ENCODE measurements at places on chromosomes 5 and 9.

DNA sequence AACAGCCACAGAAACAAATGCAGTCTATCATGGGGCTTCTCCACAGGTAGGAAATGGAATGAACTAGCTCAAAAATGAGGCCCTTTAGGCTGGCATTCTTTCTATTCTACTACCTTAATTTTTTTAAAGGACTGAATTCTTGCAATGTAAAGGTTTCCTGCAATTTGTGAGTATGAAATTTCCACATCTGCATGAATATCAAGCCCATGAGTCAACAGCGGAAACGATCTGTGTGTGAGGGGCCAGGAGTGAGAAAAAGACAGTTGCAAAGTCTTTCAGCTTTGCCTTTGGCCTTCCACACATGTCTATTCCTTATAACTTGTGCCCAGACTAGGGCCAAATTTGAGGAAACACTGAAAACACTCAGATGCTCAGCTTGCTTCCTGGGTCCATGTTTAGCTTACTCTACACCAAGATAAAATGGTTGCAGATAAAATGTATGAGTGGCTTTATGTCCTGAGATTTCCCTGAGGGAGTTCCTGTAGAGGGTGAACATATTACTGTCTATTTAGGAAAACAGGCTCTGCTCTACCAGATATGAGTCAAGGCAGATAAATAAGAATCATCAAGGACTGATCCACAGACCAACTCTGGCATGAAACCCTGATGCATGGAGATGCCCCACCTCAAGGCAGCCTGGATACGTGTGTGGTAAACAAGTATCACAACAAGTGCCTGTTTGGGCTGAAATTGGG is 46.5 kb downstream of the RETREG1 start:
- DNase-seq, result no peak

DNA sequence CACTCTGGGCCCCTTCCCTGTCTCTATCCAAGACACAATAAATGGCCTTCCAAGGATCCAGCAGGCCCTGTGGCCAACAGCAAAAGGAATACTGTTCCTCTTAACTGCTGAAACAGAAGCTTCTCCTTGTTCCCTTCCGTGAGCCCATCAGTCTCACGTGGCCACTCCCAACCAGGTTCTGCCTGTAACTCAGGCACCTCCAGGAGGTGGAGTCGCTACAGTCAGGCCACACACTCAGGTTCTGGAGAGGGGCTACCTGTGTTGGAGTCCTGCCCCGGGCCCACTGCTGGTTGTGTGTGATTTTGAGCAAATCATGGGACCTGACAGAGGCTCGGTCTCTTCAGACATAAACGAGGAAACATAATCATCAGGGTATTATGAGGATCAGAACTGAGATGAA is 10.3 kb downstream of the FAT2 start:
- no peak for DNase-seq

GRCh38 chr5:147853372-147853987 is 22.0 kb upstream of the SPINK1 start:
- no peak for DNase-seq

DNA sequence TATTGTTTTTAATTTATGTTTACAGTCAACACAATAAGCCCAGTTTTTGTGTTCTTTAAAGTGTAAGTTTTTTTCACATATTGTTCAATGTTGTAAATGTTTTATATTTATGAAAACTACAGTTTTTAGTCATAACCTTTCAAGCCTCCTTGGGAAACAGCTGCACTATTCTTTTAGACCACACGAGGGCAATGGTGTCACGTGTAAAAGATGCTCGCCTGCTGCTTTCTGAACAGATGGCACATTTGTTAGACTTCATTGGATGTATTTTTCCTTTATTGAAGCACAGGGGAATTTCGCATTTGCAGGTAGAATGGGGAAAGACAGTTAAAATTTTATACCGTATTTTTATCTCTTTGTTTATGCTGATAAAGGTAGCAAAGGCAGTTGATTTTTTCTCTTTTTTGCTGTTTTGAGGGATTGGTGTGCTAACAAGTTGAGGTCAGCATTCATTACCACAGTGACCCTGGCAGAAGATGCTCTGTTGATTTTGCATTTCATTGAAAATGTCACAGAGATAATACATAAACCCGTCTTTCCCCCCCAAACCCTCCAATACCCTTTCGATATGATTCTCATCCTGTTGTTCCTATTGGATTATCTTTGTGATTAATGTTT is 59.0 kb downstream of the MAT2B start:
- DNase-seq, result peak; percentile 15

DNA sequence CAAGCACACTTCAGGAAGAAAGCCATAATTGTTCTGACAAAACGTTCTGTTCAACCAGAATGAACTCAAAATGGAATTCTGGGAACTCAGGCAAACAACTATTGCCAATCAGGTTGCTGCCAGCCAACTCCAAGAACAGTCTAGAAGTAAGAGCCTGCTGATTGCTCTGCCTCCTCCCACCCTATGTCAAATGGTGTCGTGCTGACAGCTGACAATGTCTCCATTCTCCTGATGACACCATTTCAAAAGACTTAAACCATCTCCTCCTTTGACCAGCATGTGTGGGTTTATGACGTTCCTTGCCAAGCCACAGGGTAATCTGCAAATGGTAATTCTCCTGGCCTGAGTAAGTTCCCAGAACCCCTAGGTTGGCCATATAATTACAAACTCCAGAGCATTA is 21.9 kb upstream of the PLIN2 start:
- DNase-seq, result no peak

DNA sequence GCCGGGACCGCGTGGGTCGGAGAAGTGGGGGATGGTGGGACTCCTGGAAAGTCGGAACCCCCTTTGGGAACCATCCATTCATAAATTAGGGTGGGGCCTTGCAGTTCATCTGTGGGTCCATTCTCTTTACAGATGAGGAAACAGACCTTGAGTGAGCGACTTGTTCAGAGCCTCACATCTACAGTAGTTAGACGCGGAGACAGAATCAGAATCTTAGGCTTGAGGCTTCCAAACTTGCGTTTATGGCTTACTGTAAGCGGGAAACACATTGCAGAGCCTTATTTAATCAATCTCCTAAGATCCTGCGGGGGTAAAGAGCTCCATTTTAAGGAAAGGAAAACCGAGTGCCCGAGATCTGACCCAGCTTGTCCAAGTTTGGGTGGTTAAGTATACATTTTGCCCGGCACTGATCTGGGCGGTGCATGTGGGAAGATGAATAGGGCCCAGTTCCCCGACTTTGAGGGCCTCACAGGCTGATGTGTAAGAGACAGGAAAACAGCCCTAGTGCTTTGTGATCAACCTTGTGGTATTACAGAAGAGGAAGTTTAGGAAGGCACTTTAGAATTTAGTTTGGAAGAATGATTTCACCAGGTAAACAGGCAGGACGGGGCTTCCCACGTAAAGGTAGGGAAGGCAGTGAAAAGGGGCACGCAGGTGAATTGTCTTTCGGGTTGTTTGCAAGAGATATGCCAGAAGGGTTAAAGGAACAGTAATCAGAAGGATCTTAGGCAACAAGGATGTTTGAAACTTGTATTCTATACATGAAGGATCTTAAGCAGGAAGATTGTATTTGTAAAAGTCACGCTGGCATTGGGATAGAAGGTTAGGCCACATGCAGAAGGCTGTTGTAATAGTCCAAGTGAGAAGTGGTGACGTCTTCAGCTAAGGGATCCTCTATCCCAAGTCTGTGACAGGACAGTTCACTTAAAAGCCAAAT is 744 bp downstream of the TARS1 start:
- peak; percentile 7 for DNase-seq

DNA sequence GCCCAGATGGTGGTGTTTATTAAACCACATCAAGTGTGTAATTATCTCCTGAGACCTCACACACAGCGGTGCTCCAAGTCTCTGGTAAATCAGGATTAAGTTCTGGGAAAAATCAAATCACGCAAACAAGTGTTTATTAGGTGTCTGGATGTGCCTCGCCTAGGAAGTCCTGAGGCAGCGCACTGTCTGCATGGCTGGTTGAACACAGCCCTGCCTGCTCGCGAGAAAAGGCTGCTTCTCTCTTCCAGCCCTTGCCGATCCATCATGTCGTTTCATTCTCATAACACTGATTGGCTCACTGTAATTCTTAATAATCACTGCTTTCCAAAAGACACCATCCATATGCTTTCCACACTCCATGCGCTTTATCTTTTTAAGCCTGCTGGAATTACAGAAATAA is 229.6 kb upstream of the DAP start:
- no peak for DNase-seq

DNA sequence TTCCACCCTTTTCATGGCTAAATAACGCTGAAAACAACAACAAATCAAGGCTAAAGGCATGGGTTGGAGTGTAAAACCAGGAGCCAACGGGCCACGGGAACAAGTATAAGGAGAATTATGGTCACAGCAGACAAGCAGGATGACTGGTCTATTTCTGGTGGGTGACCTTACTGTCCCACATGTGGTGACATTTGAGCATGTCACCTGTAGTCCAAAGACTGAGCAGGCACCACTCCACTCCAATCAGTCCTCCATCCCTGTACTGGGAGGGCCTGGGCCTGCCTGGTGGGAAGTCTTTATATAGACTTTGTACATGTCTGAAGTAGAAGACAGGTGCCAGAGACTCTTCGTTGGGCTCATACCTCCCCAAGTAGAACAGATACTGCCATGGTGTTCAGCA is 36.8 kb downstream of the C9orf153 start:
- no peak for DNase-seq

DNA sequence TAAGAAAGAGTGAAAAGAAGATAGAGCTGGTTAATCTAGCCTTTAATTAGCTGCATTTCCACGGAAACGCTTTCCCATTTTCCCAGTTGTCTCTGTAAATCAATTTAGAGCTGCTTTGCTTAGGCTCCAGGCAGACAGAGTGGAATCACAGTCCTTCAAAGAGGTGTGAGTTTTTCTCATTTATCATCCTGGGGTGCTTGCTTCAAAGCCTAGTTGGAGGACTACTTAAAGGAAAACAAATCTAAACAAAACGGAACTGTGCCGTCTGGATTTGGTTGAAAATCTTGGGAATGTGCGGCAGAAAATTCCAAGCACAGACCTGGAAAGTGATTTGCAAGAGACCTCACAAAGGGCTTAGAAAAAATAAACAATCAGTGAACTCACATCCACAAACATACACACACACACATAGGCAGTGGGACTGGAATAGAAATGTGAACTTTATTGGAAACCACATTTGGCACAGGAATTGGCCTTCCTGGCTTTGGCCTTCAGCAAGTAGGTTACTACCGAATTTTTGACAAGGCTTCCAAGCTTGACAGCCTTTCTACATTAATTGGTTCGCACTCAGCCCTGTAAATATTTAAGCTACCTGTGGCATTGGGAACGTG is 235.2 kb upstream of the SLC24A2 start:
- DNase-seq, result no peak

DNA sequence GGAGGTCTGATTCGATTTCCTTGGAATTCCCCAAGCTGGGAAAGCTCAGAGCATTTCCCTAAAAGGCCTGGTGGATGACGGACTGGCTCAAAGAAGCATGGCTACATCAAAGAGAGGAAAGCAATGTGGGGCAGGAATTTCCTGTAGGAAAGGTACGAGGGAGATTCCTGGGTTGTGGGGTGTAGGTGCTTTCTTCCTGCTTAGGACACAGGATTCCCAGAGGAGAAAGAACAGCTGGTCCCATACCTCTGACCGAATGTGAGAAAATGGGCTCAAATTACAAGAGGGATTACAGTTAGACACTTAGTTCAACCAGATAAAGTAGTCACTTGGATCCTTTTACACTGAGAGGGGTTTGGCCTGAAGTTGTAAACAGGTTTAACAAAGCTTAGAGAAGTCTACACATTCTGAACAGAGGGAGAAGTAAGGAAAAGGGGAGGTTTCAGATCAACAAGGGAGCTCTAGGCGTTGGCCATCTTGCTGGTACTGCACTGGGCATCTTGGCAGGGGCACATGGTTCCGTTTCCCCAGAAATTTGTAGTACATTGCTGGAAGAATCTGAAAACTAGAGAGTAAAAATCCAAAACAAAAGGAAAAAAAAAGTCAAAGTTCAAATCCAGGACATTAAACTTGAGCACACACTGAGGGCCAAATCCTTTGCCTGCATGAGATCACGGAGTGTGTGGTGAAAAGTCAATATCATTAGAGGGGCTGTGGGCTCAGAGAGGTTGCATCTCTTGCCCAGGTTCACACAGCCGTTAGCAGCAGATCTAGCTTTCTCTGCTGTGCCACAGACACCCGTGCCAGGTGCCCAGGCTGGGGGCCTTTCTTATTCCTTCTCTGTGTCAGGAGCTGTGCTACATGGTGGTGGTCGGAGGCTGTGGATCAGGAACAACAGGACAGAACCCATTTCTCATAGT is 171.3 kb downstream of the RGS3 start:
- DNase-seq, result no peak
